ENCODE measurements at places on chromosomes 13 and 19. TPM values are rescaled to one million over a fixed set of nuclear protein-coding genes. Genes with fewer than 3 reads are reported as not detected.

VSTM2B gene
- total RNA-seq = not detected

TEX29 gene
- total RNA-seq = 0.37 TPM

ZNF253 gene
- total RNA-seq = 3.3 TPM

LRRC25 gene
- total RNA-seq = not detected

AP2A1 gene
- total RNA-seq = 131 TPM

GIPC3 gene
- total RNA-seq = under 0.01 TPM

SIGLEC10 gene
- total RNA-seq = not detected

ZNF491 gene
- 1.1 TPM for total RNA-seq

APOC4 gene
- not detected for total RNA-seq

CRLF1 gene
- total RNA-seq = 8.4 TPM

CEACAM8 gene
- not detected for total RNA-seq

CEACAM7 gene
- total RNA-seq = not detected

OR7D2 gene
- total RNA-seq = not detected

CACNG7 gene
- not detected for total RNA-seq

Data from subcutaneous preadipocyte (primary cell).